ENCODE measurements at places on chromosomes 11 and 22.

DNA sequence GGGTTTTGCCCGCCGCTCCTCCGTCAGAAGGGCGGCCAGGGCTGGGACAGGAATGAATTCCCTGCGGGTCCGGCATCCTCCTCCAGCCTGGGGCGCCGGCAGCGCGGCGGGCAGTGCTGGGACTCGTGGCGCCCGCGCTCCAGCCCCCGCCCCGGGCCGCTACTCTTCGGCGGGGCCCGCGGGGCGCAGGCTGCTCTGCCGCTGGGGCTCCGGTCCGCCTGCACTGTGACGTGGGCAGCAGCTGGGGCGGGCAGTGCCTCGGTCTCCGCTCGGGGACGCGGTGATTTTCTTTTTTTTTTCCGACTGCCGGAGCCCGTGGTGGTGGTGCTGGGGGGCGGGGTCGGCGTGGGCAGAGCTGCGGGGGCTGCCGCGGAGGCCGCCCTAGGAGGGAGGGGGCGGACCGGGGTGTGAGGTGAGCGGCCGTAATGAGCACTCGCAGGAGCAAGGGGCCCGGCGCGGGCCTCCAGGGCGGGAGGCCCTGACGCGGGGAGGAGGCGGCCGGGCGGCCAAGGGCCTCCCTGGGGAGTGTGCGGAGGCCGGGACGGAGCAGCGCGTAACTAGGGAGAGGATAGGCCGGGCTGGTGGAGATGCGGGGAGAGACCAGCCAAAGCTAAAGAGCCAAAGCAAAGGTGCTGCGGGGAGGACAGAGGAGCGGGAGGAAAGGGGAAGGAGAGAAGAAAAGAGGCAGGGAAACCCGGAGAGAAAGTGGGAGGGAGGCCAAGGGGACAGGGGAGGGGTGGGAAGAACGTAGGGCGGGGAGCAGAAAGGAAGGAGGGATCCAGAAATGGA is 73.3 kb upstream of the ZBED5 start:
- peak; percentile 18 for DNase-seq

DNA sequence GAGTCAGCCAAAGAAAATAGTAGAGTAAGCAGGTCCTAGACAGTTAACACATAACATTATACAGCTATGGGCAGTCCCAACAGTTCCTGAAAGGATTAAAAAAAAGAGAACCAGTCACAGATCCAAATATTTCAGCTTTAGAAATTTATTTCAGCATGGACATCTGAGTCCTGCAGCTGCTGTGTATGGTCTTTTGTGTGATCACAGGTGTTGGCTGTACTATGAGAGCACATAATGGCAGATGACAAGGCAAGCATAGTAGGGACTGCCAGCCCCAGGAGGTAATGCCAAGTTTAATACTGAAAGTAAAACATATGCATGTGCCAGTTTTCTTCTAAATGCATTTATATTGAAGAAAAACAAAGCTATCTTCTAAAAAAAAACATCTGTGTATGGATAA is 158.1 kb downstream of the GRIA4 start:
- DNase-seq: no peak

DNA sequence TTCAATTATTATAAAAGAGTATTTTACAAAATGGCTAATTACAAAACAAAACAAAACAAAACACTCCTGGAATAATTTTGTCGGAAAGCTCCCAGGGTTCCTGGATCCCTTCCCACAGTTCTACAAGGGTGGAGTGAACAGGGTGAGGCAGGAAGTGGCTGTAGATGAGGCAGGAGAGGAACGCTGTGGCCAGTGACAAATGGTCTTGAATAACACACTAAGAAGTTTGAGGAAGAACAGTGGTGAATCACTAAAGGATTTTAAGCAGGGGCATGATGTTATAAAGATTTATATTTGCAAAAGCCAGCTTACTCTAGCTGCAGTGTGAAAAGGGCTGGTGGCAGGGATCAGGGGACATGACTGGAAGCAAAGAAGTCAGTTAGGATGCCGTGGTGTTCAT is 33.8 kb upstream of the APOA1 start:
- DNase-seq: no peak

DNA sequence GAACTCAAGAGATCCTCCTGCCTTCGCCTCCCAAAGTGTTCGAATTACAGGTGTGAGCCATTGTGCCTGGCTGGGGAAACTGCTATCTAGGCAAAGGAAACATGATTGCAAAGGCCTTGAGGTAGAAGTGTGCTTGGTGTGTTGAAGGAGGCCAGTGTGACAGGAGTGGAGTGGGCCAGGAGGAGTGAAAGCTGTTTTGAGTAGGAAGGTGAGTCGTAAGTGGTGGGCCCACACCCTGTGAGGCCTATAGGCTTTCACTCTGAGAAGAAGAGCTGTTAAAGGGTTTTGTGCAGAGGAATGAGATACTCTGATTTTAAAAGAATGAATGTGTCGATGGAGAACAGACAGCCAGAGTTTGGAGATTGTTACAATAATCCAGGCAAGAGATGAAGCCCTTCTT is 43.4 kb downstream of the WEE1 start:
- DNase-seq: no peak

- no peak for DNase-seq
These were observed 24.5 kb upstream of the MMP8 start for GRCh38 chr11:102749101-102749722.

All from stimulated activated CD8-positive, alpha-beta memory T cell treated with anti-CD3 and anti-CD28 coated beads, Interleukin-7, amount 100 ng/mL, for 4 hours (primary cell).